ENCODE measurements at places on chromosomes 16 and 17.

- no peak for DNase-seq
These were observed 9.3 kb downstream of the ODAD4 start for GRCh38 chr17:41939693-41940090.

DNA sequence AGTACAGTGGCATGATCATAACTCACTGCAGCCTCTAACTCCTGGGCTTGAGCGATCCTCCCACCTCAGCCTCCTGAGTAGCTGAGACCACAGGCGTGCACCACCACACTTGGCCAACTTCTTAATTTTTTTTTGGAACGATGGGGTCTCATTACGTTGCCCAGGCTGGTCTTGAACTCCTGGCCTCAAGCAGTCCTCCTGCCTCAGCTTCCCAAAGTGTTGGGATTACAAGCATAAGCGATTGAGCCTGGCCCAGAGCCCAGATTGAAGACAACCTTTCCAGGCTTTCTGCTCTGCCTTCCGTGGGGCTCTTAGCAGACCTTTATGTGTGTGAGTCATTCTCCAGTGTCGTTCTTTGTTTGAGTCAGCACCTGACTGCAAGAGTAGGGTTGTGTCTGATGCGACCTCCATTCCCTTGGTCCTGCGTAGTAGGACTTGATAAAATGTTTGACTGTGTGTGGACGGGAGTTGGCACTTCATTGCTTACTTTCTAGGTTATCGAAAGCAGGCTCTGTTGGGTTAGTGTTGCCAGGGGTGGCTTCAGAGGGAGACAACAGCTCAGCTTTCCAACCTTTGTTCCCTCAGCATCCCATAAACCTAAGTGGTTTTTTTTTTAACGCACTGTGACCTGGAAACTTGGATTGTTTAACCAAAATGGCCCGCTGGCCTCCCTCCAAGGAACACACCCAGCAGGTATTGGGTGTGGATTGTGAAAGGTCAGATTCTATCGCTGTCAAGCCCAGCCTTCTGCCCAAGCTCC, 26.4 kb downstream of the EEF2K start:
- no peak for DNase-seq

DNA sequence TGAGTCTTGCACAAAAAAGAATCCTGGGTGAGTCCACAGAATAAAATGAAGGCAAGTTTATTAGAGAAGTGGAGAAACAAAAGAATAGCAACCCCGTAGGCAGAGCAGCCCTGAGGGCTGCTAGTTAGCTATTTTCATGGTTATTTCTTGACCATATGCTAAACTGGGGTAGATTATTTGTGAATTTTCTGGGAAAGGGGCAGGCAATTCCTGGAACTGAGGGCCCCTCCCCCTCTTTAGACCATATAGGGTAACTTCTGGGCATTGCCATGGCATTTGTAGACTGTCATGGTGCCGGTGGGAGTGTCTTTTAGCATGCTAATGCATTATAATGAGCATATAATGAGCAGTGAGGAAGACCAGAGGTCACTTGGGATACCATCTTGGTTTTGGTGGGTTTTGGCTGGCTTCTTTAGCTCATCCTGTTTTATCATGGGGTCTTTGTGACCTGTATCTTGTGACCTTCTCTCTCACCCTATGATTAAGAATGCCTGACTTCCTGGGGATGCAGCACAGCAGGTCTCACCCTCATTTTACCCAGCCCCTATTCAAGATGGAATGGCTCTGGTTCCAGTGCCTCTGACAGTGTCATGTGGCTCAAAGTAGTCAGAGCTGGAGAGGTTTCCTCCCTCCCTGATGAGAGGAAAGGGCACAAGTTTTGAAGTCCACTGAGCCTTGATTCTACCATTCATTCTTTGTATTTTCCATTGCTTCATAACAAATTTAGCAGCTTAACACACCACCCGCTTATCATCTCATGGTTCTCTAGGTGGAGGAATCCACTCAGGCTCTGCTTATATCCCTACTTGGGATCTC, 55.7 kb upstream of the LGALS9 start:
- no peak for DNase-seq

GRCh38 chr17:61408151-61409041, 8.8 kb downstream of the TBX2 start:
- DNase-seq, result no peak

DNA sequence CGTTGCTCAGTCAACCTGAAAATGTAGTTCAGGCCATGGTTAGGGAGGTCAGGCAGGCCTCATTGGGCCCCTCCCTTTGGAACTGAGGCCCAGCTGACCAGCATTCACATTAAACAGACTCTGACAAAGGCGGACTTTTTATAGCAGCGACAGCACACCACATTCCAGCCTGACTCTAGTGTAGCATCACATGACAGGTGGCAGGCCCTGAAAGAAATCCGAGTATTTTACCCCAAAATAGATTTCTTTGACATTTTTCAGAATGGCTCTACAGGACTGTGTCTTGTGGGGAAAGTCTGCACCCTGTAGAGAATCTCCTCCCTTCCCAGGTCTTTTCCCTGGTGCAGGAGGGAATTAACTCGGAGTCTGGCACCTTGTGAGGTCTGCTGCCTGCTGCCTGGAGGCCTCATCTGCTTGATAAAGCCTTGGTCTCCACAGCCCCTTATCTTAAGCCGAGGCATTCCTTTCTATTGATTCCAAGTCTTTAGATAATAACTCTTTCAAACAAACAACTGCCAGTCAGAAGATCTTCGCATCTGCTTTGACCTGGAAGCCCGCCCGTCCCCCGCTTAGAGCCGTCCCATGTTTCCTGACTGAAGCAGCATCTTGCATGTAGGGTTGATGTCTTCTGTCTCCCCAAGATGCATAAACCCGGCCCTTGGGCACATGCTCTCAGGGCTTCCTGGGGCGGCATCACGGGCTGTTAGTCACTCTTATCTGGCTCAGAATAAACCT, 44.0 kb upstream of the CAPN15 start:
- no peak for DNase-seq

Measured in Jurkat, Clone E6-1 (cell line).